ENCODE measurements at places on chromosomes 4 and X.
A peak's percentile ranks its signal among the peaks of the same experiment; 100 is the strongest.

DNA sequence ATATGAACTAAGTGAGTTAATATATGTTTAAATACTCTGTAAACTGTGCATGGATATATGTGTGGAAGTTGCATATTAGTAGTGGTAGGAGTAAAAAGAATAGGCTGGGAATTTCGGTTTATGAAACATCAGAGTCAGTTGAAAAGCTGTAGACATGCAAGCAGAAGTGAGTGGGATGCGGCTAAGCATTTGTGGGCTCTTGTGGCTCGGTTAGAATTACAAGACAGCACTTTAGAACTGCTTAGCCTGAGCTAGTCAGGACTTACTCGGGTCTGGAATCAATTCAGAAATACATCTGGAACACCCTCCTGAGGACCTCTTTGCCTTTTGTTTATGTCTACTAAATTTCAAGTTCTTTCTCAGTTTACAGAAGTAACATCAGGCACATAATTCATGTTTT, 93.6 kb downstream of the AFF2 start:
- no peak for DNase-seq

DNA sequence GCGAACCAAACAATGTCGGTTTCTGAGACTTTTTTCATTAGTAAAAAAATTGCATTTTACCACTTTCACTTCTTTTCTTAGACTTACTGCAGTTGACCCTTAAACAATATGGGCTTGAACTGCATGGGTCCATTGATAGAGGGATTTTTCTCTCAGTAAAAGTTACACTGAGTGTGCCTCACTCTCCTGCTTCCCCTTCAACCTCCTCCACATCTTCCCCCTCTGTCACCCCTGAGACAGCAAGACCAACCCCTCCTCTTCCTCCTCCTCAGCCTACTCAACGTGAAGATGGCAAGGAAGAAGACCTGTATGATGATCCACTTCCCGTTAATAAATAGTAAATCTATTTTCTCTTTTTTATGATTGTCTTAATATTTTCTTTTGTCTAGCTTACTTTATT, 43.4 kb downstream of the TEC start:
- DNase-seq: no peak

DNA sequence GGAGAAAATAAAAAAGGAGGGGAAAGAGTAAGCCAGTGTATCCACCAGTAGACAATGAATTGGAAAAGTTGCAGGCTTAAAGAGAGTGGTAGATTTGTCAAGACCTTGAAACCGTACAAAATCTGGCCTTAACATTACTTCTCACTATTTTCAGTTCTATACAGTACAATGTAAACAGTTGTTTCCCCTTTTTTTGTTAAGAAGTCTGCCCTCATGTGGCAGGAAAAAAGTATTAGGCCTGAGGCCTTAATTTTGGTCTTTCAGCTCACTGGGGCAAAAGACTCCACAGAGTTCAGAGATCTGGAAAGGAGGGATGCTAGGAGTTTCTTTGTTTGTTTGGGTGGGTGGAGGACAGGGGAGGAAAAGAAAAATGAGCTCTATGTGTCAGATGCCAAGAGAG, 92.8 kb upstream of the CCDC160 start:
- no peak for DNase-seq

- DNase-seq: no peak
These were observed 5.4 kb upstream of the AR start for GRCh38 chrX:67538383-67538782.

DNA sequence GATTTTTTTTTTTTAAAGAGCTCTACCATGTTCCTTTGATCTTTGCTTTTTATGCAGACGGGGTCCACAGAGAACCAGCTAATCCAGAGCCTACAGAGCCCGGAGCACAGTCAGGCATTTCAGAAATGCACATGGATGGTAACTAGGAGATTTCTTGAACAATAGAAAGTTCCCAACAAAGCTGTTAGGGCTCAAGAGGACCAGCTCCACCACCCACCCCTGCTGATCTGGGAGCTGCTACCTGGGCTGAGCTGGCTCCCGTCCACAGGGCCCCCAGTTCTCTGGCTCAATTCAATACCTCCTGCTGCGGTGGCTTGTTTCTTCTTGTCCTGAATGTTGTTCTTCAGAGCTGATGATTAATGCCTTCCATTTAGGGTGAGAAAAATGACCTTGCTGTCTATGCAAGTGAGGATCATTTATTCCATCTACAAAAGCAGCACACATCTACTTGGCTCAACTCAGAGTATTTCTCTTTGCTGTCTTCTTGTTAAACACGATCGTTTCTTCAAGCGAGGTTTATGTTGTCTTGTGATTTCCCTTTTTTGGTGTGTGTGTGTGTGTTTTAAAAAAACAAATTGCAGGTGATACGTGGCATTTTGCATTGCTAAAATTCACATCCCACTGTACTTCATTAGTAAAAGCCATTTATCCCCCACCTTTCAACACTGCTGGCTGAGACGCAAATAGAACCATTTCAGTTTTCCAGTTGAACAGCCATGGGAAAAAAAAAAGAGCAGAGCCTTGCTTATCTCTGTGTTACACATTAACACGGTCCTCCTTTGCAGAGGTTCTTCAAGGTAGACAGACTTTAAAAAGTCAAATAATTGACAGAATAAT, 31.3 kb downstream of the IGFBP7 start:
- DNase-seq: peak; percentile 43

DNA sequence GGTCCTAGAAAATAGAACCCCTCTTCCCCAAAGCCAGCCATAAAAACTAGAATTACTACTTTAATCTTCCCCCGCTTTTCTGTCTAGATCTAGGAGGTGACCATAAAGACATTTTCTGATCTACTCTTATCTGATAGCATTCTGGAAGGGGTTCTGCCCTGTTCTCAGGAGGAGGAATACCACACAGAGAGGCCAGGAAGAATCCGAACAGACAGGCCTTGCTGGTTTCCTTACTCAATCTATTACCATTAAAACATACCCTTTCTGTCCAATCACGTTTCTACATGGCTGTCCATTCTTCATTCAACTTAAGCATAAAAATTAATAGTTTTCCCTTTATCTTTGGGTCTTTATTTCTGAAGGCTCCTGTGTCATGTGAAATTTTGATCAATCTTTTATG, 198.7 kb downstream of the GPAT3 start:
- DNase-seq: no peak

- no peak for DNase-seq
These were observed 45.2 kb upstream of the ENPP6 start for GRCh38 chr4:184262901-184263300.

DNA sequence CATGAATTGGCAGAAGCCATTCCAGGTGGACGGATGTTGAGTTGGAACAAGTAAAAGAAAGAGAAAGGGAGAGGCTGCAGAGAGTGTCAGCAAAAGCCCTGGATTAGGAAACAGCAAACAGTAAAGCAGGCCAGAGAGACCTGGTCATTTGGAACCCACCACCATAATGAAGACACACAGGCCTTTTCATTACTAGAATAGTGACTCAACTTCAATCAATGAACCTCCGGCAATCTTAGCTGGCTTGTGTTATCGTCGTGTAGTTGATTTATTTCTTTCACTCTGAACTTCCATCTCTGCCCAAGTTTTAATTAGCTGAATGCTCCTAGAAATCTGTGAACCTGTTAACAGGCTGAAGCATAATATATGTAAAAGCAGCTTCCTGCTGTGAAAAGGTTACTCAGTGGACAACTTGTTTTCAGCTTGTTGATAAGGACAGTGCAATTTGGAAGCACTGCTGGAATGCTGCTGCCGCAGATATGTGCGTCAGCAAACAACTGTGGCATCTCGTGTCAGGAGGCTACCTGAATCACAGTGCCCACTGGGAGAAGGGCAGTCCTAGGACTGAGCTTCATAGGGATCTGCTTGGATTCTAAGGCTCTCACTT, 68.8 kb downstream of the SPANXN4 start:
- DNase-seq: no peak

- DNase-seq: no peak
These were observed 77.3 kb upstream of the IL2 start for GRCh38 chr4:122533841-122534240.

GRCh38 chr4:175234162-175234561, 316.0 kb downstream of the ADAM29 start:
- no peak for DNase-seq

- no peak for DNase-seq
These were observed 50.5 kb downstream of the KCNIP4 start for GRCh38 chr4:21898101-21898500.

GRCh38 chrX:1134976-1135375, 77.5 kb downstream of the CRLF2 start:
- no peak for DNase-seq

DNA sequence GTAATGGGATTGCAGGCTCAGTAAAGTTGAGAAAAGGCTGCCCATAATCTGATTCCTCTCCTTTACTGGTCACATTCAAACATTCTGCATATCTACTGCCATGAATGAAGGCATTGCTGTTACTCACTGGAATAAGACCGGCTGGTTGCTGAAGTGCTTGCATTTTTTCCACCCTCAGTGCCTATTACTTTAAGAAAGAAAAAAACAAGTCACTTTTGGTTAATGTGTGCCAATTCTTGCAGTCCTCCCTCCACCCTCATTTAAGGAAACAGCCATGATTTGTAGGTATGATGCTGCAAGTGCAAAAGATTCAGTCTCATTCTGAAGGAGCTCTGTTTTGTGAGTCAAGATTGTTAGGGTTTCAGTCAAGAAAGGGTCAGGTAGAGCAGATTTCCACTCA, 94.9 kb downstream of the EMCN start:
- no peak for DNase-seq

DNA sequence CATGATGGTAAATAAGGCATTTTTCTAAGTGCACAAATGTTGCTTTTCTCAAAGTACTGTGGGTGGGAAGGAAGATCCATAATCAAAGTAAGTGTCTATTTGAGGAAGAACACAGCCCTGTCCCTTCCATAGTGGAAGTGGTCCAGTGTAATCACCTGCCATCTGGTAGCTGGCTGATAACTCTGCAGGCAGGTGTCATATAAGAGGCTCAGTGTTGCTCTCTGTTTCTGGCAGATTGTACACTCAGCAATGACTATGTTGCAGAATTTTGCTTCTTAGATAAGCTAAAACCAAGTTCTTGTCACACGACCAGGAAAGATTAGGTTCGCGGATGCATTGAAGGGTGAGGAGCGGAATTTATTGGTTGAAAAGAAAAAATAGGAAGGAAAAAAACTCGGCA, 20.9 kb downstream of the SAGE1 start:
- DNase-seq: no peak

DNA sequence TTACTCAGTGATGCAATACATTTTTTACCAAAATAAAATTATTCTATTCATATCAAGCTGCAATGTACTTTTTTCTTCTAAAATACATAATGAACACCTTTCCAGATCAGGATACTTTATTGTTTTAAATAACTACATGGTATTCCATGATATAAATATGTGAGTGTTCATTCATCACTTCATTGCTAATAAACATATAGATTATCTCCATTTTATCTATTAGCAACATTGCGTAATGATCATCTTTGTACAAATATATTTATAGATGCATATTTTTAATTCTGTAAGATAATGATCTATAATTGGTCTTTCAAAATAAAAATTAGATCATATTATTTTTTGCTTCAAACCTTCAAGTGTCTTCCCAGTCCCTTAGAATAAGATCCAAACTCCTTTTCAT, 156.1 kb upstream of the HHIP start:
- DNase-seq: no peak

- DNase-seq: no peak
These were observed 226.2 kb downstream of the STPG2 start for GRCh38 chr4:97917115-97917514.

GRCh38 chrX:101359966-101360365, 11.4 kb upstream of the TIMM8A start:
- DNase-seq: no peak

GRCh38 chr4:123821861-123822260, 425.3 kb downstream of the SPRY1 start:
- DNase-seq: no peak

- peak; percentile 40 for DNase-seq
These were observed 253.7 kb upstream of the TAPT1 start for GRCh38 chr4:16480011-16480410.

Data from right cardiac atrium (tissue), 5 donors.